Mammary epithelial cell (primary cell): ENCODE measurements at places on chromosomes 3 and 15. TPM values are rescaled to one million over a fixed set of nuclear protein-coding genes. Genes with fewer than 3 reads are reported as not detected.

Gene ZIC4
- not detected for polyA plus RNA-seq

DNA sequence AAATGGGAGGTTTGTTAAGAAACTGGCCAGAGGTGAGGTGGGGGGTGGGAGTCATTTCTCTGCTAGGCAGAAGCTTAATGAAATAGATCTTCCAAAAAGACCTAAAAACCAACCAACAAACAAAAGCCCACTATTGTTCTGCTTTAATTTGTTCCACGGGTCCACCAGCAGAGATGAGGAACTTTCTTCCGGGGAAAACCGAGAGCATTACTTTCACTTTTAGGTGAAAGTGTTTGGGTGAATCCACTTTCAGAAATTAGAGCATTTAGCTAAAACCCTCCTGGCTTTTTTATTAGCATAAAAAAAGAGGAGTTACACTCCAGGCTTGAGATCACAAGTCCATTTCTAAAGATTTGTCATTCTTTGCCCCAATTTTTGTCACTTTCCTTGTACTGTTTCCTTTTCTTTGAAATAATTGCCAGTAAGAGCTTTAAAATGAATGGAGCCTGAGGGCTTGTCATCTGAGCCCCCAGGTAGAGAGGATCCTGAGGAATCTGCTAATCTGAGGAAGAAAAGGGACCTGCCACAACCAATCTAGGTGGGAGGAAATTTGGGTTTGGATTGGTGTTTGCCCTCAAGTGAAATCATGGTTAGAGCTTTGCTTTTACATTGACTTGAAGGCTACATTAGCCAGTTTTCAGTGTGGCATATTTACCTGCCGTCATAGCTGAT, 667.6 kb downstream of the NAALADL2 start:
- DNase-seq: no peak

DNA sequence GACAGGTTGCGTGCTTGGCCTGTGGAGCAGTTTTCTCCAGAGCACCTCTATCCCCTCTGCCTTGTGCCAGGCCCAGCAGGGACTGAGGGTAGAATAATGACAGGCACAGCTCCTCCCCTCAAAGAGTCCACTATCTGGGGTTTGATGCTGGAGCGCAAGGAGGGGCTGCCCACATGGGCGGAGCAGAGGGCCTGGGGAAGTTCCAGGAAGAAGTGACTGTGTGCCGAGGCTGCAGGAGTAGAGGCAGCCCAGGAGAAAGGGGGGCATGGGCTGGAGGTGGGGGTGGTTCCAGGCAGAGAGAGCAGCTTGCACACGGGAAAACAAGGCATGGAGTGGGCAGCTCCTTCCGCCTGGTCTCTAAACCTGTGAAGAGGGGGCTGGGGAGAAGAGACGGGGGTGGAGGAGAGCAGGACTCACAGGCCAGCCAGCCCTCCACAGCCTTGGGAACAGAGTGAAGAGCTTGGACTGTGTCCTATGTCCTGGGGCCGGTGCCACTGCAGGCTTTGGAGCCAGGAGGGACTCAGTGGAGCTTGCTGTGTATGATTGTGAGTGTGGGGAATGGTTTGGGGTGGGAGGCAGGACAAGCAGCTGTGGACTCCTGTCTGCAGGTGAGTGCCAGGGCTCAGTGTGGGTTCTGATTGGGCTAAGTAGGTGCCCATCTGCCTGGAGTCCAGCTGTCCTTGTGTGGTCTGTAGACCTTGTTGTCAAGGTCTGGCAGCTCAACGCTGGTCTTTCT, 48.1 kb downstream of the APBA2 start:
- no peak for DNase-seq

GRCh38 chr3:43210049-43211027, 76.0 kb upstream of the SNRK start:
- no peak for DNase-seq
